ENCODE measurements at places on chromosomes 7 and 10. TPM values are rescaled to one million over a fixed set of nuclear protein-coding genes. Genes with fewer than 3 reads are reported as not detected.
A peak's percentile ranks its signal among the peaks of the same experiment; 100 is the strongest.

DNA sequence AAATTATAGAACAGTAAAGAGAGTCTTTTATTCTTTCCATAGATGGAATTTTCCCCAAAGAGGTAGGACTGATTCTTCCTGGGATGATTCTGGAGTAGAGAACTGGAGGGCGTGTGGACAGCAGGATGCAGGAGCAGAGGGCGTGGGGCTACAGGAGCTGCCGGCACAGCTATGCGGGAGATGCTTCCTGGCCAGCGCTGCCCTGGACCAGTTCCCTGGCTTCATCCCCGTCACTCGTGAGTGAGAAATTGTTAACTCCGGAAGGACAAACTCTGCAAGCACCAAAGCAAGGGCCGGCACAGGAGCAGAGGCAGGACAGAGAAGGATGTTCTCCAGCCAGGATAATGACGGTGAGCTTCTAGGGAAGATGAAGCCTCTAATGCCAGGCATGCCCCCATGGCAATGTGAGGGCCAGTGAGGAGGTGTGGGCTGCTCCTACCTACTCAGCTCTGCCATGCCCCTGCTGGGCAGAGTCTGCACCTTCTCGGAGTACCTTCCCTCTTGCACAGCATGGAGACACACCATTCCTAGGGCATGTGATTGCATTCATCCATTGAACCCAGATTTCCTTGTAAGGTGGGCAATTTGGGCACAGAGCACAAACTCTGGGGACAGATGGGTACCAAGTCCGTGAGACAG, 760.9 kb upstream of the IGFBP3 start:
- DNase-seq: no peak
- H3K27me3 ChIP-seq: no peaks in the 10 kb centered on the region
- H3K4me3 ChIP-seq: no peak overlapping the region
- no peaks in the 10 kb centered on the region for H3K36me3 ChIP-seq

GRCh38 chr7:151408839-151409666, 785 bp downstream of the WDR86 start:
- H3K4me3 ChIP-seq: peak overlapping the region; percentile 77
- no peaks in the 10 kb centered on the region for H3K27me3 ChIP-seq
- peak overlapping the region; percentile 91 for H3K27ac ChIP-seq
- DNase-seq: no peak

DNA sequence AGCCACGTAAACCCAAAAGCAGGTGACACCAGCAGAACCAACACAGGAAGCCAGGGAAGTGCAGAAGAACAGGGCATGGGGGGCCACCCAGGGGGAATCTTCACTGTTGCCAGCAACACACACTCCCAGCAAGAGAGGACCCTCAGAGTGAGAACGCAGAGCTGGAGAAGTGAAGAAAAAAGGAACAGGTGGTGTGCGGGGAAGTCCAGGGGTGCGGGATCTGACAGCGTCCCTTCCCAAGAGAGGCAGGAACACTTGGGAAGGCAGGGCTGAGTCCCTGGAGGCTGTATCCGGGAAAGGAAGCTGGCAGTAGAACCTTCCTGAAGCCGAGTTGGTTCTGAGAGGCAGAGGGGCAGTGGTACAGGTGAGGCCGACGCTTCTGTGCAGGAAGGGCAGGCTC, 27.7 kb downstream of the AGAP4 start:
- no peaks in the 10 kb centered on the region for H3K27me3 ChIP-seq
- H3K4me1 ChIP-seq: no peaks in the 10 kb centered on the region
- DNase-seq: no peak
- H3K36me3 ChIP-seq: no peaks in the 10 kb centered on the region

- no peaks in the 10 kb centered on the region for H3K27me3 ChIP-seq
- H3K4me3 ChIP-seq: no peak overlapping the region
- H3K4me1 ChIP-seq: peaks cover 16% of the 10 kb centered on the region
Observed at GRCh38 chr7:4715410-4715776, 33.3 kb downstream of the FOXK1 start.

The ZNF22 gene
- 54.1 TPM for total RNA-seq

GRCh38 chr10:1454428-1454827, 282.9 kb downstream of the ADARB2 start:
- H3K27ac ChIP-seq: no peak overlapping the region
- no peaks in the 10 kb centered on the region for H3K36me3 ChIP-seq
- H3K27me3 ChIP-seq: peaks cover 7% of the 10 kb centered on the region
- H3K4me1 ChIP-seq: no peaks in the 10 kb centered on the region
- no peak for DNase-seq

DNA sequence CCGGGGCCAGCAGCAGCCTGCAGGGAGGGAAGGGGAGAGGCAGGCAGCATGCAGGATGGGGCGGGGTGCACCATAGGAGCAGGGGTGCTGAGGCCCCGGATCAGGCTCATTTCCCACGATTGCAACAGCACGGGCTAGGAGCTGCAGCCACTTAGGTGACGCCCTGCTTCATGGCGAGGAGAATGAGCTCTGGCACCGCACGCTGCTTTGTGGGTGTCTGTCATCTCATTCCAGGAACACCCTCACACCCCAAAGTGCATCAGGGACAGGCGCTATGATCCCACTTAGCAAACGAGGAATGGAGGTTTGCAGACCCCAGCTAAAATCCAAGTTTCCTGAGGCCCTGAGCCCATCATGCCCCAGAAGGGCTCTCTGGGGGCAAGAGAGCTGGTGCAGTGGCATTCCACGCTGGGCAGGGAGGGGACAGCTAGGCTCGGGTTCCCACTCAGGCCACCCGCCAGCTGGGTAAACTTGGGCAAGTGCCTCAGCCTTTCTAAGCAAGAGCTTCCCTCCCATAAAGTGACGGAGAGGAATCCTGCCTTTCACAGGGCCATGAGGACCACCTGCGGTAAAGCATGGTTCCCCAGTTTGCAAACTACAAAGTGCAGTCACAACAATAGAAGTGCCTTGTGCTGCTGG, 9.3 kb downstream of the KCNH2 start:
- no peak overlapping the region for H3K4me3 ChIP-seq
- no peak overlapping the region for H3K27ac ChIP-seq
- no peaks in the 10 kb centered on the region for H3K27me3 ChIP-seq
- H3K4me1 ChIP-seq: no peaks in the 10 kb centered on the region
- DNase-seq: no peak
